ENCODE measurements at places on chromosomes 1 and 21.

- no peak for DNase-seq
Observed at GRCh38 chr1:183223467-183223866, 37.4 kb downstream of the LAMC2 start.

GRCh38 chr1:214506972-214507431, 44.4 kb downstream of the PTPN14 start:
- no peak for DNase-seq

DNA sequence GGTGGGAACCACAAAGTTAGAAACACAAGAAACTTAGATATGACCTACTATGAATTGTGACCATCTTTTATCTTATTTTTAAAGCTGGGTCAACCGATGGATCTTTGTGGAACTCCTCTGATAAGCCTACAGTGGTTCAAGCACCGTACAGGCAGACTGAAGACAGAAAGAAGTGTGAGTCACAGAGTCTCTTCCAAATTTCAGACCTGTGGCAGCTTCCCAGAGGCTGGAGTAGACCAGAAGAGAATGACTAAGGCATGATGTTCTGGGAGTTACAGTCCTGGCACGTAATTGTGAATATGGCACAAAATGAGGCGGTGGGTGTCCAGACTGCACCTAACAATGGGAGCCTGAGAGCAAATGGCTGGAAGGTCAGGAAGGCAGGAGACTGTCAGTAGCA, 70.0 kb downstream of the LMO4 start:
- DNase-seq: no peak

DNA sequence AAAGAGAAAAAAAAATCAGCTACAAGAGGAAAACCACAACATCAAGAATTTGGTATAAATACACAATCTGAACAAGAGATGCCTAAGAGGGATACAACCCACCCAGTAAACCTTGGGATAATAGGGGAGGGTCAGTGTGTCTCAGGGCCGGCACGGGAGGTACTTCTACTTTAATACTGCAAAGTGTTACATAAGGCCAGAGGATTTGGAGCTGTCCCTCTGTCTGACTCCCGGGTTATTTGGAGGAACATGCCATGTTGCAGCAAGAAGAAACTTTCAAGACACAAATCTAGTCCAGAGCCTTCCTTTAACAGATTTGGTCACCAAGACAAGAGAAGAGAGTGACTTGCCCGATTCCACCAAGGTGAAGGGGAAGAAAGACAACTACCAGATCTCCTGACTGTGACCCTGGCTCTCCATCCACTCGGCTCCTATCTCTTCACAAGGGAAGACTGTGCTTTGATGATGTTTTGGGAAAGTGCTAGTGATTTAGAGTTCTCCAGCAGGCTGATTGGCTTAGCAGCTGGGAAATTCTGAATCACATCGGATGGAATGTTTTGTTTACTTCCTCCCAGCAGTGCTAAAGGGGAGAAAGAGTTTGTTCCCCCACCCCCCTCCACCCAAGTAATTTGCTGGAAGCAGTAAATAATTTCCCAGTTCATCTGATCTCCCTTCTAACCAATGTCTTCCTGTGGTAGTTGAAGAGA, 29.3 kb downstream of the SGIP1 start:
- no peak for DNase-seq

- DNase-seq: no peak
Observed at GRCh38 chr1:174258148-174258550, 98.8 kb downstream of the RABGAP1L start.

DNA sequence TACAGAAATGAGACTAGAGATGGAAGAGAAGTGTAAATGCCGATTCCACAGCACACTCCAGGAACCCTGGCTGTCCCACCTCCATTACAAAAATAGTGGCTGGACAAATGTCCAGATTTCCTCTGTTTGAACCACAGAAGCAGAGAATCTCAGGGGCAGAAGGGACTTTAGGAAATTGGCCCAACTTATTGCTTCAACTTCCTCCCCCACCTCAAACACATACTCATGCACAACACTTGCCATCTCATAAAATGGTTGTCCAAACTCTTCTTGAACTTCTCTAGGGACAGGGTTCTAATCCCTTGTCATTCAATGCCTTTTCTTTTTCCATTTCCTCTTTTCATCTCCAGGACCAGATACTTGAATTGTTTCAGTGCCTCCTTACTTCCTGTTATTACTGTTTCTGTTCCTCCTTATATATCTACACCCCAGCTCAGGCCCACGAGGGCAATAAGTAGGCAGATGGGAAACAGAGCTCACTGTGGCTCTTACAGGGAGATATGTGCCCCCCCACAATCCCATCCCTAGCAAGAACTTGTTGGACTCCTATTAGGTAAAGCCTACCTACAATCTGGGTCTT, 8.5 kb upstream of the B4GALT3 start:
- no peak for DNase-seq

DNA sequence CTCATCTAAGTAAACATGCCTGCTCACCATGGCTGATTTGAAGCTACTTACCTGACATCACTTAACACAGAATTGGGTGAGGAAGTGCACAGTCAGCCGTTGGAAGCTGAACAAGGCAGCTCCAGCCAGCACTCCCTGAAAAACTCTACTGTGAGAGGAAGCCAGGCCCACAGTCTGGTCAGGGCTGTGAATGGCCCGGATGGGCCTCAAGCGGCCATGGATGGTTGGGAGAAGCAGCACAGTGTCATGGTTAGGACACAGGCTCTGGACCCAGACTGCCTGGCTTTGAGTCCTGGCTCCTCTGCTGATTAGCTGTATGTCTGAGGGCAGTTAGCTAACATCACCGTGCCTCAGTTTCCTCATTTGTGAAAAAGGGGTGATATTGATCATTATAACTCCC, 267.8 kb downstream of the GRIK3 start:
- DNase-seq: no peak

GRCh38 chr1:9027307-9027706, 1.1 kb upstream of the SLC2A7 start:
- DNase-seq: no peak

GRCh38 chr1:63147783-63148182, 174.6 kb upstream of the FOXD3 start:
- DNase-seq: no peak

DNA sequence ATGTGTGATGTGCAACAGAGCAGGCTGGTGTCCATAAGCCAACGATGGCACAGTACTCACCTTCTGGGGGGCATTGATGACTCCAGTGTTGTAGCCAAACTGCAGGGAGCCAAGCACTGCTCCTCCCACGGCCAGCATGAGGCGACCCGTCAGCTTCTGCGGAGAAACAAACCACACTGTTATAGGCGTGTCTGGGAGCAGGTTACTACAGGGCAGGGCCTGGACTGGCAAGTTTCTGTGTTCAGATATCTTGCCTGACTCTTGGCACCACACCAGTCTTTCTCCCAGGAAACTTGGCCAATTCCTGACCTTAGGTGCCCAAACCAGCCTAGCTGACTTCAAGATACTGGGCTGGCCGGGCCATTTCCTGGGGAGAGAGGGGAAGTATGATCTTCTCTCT, 15.5 kb downstream of the SLC2A1 start:
- no peak for DNase-seq

- no peak for DNase-seq
Observed at GRCh38 chr1:87202451-87202850, 126.2 kb upstream of the LMO4 start.

GRCh38 chr1:99217599-99217998, 46.7 kb upstream of the PLPPR4 start:
- DNase-seq: no peak

- DNase-seq: no peak
Observed at GRCh38 chr1:203559523-203559922, 65.6 kb downstream of the OPTC start.

DNA sequence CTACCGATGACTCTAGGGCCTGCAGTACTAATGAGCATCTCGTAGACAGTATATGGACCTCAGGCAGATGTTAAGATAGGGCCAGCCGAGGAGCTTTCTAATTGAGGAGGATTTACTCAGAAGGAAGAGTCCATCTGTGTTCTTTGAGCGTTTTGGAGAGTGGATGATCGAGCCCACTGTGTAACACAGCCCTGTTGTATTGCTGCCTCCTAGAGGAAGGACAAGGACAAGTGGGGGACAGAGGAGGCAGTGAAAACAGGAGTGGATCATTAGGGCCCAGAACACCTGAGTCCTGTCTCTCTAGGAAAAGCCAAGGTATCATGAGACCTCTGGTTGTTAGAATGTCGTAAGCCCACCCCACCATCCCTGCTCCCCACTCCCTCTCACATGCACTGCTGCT, 62.9 kb downstream of the TBX19 start:
- no peak for DNase-seq

DNA sequence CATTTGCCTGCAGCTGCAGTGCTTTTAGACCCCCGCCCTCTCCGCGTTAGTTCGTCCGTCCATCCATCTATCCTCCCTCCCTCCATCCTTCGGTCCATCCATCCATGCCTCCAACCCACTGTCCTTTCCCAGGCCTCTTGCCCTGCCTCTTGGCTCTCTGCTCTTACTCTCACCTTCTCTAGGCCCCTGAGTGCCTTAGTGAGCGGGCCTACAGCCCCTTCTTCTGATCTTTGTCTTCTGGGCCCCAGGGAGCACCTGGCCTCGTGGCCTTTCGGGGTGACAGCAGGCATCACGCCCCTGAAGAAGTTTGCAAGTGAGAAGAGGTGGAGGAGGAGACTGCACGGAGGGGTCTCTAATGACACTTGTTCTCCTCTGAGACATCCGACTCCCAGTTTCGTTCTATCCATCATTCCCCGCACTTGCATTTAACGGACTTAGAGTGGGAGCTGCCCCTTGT, 842 bp downstream of the ATXN7L2 start:
- DNase-seq: no peak

- no peak for DNase-seq
Observed at GRCh38 chr1:173866413-173867115, 1.2 kb downstream of the GAS5 start.

Data from activated CD8-positive, alpha-beta memory T cell treated with anti-CD3 and anti-CD28 coated beads for 1 hour (primary cell).